ENCODE measurements at places on chromosomes 13 and 19.
A peak's percentile ranks its signal among the peaks of the same experiment; 100 is the strongest.

- no peak for DNase-seq
These were observed 135.6 kb downstream of the SLC7A1 start for GRCh38 chr13:29459813-29460355.

- no peak for DNase-seq
These were observed 1396.1 kb upstream of the MIR17HG start for GRCh38 chr13:89951341-89951740.

DNA sequence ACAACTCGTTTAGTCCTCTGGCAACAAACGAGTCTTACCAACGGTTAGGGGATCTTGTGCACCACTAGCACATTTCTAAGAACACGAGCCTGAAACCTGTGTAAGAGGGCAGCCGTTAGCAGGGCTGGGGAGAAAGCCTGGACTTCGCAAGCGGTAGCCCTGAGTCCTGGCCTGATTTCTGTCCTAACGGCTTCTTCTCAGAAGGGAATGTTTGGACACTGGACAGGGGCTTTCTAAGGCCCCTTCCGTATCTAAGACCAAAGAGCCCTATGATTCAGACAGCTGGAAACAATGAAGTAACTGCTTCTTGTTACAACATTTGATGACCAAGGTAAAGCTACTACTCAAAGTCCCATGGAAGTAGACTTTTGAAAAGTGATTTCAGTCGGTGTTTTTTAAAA is 2.2 kb downstream of the ANKRD10 start:
- DNase-seq = peak; percentile 50

- no peak for DNase-seq
These were observed 29.3 kb upstream of the ATP1A3 start for GRCh38 chr19:42023121-42023942.

DNA sequence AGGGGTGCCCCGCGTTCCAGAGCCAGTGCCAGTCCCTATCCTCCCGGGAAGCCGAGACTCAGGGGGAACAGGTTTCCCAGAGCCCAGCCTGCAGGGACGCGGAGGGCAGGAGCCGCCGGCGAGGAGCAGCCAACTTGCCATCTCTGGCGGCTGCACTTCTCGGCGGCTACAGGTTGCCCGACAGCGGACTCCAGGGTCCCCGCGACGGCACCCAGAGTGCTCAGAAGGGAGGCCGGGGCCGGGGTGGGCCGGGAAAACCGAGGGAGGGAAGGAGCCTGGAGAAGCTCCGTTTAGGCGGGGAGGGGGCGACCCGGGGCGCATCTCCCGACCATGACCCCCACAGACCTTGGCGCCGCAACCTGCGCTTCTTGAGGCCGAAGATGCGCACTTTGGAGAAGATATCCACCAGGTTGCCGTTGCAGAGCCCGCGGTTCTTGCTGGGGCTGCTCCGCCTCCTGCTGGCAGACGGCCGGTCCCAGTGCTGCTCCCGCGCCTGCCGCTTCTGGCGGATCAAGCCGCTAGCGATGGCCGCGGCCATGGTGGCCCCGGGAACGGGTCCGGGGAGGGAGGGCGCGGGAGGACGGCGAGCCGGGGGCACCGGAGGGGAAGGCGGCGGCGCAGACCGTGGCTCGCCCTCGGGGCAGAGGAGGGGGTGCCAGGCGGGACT is 463.8 kb downstream of the ITGBL1 start:
- DNase-seq = no peak
